Activated B cell treated with CpG ODN at 0.5 μM for 24 hours (primary cell): ENCODE measurements at places on chromosomes 2 and 18.

- no peak for DNase-seq
These were observed 68.7 kb downstream of the COL4A4 start for GRCh38 chr2:227095346-227095745.

DNA sequence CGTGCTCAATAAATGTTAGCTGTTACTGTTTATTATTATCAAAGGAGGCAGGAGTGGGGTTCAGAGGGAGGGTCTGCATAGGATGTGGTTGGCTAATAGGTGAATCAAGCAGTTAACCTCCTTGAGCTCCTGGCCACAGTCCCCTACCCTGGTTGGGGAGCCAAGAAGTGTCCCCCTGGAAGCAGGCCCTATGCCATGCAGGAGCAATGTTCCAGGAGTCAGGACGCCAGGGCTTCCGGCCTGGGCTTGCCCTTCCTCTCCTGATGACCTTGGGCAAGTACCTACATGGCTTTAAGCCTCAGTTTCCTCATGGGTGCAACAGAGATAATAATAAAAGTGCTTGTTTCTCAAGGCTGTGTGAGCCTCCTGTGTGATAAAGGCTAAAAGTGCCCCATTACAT lies 84.9 kb downstream of the DYSF start:
- no peak for DNase-seq

DNA sequence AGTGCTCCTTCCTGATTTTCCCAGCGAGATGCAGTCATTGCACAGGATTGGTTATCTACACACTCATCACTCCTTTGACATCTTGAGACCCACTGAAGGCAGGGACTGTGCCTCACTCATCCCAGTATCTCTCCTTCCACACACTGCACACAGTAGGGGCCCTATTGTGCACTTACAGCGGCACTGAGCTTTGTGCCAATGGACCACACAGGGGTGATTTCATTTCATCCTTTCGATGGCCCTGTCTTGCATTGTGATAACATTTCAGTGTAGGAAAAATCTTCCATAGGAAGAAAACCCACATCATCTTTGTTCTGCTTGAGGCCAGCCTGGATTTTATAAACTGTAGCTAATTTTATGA lies 11.0 kb upstream of the LRRFIP1 start:
- DNase-seq = no peak

DNA sequence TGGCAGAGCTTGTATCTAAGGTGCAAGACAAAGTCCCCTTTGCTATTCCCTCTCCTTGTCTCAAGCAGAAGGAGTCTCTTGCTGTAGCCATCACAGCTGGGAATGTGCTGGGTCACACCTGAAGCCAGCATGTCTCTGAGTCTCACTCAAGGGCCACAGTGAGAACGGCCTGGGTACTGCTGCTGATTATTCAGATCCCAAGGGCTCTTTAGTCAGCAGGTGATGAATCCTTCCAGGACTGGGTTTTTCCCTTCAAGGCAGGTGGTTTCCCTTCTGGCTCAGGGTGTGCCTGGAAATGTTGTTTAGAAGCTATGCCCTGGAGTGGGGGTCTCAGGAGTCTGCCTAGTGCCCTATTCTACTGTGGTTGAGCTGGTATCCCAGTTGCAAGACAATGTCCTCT lies 356.3 kb downstream of the PARD3B start:
- DNase-seq = no peak

DNA sequence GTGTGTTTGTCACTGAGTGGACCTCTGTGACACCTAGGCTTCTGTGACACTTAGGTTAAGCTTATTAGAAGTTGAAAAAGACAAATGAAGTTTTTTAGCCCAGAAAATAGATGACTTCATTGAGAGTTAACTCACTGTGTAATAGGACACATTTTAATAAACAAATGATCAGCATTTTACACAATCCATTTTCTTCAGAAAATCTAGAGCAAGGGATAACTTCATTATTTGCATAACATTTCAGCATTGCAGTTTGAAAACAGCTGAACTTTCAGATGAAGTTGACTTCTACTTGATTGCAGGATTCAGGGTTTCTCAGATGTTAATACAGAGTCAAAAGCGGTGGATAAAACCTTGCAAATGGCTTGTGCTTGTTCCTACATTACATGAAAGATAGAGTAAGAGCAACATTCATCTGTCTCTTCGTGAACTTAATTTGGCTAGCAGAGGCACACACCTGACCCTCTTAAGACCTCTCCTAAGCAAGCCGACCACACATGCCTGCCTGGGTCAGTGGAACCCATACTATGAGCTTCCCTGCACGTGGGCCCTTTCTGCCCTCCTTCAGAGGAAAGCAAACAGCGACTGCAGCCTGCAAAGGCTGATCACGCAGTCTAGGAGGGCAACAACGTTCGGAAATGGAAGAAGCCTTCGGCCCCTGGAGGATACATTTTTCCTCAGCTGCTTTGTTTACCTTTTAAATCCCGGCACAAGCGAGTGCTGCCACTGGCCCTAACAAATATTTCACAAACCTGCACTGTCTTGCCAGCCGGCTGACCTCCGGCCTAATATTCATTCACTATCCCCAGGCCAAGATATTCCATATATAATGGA lies 16.6 kb downstream of the ITGB1BP1 start:
- no peak for DNase-seq

DNA sequence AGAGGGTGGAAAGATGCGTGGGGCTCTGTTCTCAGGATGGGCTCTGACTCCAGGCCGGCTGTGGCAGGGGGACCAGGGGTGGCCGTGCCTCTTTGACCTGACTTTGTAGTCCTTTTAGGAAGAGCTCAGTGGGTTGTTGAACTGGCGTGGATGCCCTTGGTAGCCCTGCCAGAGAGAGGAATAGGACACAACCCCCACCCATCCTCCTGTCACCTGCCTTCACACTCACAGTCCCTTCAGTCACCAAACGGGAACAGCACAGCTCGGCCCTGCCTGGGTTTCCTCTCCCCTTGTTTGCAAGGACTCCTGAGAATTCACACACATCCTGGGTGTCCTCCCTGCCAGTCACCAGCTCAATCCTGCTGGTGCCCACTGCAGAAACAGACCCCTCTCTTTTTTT lies 20.1 kb upstream of the MRPL33 start:
- no peak for DNase-seq

- no peak for DNase-seq
These were observed 6.2 kb upstream of the NEU2 start for GRCh38 chr2:233026198-233026813.

DNA sequence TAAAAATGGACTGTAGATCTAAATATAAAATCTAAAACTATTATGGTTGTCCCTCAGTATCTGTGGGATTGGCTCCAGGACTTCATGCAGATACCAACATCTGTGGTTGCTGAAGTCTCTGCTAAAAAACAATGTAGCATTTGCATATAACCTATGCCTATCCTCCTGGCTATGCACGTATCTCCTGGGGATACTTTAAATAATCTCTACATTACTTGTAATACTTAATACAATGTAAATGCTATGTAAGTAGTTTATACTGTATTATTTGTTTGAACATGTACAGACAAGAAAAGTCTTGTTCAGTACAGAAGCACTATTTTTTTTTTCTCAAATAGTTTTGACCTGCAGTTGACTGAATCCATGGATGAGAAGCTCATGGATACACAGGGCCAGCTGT lies 134.9 kb downstream of the ZAP70 start:
- no peak for DNase-seq

- DNase-seq = no peak
These were observed 125.9 kb downstream of the ANTXR1 start for GRCh38 chr2:69138793-69139459.

- no peak for DNase-seq
These were observed 828.6 kb downstream of the TRIB2 start for GRCh38 chr2:13545320-13545719.

DNA sequence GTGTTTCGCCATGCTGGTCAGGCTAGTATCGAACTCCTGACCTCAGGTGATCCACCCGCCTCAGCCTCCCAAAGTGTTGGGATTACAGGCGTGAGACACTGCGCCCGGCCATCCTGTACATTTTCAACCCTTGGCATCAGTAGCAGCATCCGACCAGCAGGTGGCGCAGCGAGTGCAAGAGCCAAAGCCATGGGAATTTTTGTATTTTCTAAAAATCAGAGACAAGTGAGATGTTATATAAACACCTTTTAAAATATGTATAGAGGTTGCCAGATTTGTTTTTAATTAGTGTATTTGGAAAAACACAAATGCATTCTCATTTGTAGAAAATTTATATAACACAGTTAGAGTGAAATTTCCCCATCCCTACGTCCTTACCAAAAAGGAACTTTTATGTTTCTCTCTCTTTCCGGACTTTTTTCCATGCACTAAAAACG lies 36.8 kb downstream of the MOGAT1 start:
- DNase-seq = peak; percentile 66

DNA sequence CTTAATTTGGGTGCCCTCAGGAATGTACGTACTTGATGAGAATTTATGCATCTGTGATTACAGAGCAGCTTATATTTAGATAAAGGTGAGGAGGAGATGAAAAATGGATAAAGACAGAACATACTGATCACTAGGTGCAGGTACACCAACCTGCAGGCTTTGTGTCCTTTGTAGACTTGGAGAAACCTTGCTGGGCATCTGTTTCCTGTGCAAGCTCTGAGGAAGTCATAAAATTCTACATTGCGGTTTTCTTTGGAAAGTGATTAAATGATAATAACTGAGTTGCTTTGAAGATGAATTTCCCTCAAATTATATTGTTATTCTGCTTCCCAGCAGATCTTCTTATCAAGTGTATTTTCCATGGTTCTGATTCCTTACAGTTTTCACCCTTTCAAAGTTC lies 7.7 kb downstream of the RAB27B start:
- DNase-seq = no peak

DNA sequence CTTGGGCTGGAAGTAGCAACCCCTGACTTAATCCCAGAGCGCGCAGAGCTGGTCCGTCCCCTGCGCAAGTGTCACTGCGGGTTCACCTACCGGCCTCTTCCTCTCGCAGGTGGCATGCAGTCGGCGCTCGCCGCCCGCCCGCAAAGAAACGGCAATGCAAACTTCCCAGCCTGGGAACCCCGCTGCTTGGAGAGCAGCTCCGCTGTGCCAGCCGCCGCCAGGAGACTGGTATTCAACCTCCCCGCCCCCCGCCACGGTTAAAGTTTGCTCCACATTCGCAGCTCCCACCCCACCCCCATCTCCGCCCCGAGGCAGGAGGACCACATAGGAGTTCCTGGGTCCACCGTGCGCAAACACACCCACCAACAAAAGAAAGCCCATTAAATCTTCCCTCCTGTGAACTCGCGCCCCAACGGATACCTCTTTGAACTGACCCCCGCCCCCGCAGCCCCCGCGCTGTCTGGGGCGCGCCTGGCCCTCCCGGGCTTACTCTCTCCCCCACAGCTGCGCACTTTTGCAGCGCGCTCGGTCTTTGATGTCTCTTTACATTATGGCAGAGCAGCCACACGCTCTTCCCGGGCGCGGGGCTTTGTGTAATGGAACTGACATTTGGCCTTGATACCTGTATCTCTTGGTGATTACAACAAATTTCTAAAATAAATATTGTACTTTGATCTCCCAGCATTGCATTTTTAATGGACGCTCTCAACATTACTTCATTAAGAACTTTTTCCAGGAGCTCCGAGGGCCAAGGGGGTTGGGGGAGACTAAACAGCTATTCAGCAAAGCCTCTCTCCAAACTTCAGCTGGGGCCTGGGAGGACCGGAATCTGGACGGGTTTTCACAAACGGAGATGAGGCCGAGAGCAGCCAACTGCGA lies 3.1 kb upstream of the SP5 start:
- DNase-seq = no peak

GRCh38 chr2:25977768-25978167 lies 4.5 kb downstream of the KIF3C start:
- DNase-seq = no peak

DNA sequence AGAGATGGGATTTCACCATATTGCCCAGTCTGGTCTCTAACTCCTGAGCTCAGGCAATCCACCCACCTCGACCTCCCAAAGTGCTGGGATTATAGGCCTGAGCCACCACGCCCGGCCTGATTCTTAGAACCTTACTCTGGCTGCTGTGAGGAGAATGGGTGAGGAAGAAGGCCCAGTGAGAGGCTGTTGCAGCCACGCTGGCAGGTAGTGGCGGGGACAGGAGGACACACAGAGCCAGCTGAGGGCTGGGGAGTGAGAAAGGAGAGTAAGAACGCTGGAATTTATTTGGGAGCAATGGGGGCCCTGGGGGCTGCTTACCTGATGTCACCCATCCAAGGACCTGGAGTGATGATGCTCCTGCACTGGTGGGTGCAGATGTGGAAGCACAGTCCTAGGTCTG lies 153.8 kb upstream of the SIX3 start:
- no peak for DNase-seq
